Activated CD4-positive, CD25-positive, alpha-beta regulatory T cell treated with anti-CD3 and anti-CD28 coated beads, Interleukin-2, amount 50 U/mL, for 72 hours (primary cell): ENCODE measurements at places on chromosomes 5 and 9.

- no peak for DNase-seq
Measured at GRCh38 chr5:132680780-132681475, 7.1 kb downstream of the IL4 start.

GRCh38 chr5:10339058-10339811 is 14.3 kb upstream of the MARCHF6 start:
- no peak for DNase-seq

DNA sequence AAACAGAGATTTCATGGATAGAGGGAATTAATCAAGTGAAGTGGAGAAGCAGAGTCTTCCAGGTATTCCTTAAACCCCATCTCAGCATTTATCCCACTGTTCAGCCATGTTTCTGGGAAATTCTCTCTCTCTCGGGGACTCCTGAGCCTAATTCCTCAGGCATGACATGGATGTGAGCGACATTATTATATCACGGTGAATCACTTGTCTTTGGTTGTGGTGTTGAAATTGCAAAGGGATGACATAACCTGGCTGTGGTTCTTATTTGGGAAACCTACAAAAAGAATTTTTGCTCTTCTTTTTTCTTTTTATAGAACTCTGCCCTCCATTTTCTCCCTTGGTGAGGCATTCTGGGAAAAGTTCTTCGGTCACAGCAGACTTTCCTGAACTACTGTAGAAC is 457.9 kb upstream of the PTGER4 start:
- DNase-seq: no peak

DNA sequence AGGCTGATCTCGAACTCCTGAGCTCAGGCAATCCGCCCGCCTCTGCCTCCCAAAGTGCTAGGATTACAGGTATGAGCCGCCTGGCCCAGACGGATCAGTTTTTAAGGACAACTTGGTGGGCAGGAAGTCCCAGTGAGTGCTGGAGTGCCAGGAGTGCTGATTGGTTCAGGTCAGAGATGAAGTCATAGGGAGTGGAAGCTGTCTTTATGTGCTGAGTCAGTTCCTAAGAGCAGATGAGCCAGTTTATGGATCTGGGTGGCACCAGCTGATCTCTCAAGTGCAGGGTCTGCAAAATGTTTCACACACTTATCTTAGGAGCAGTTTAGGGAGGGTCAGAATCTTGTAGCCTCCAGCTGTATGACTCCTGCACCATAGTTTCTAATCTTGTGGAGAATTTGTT is 292.1 kb upstream of the ELAVL2 start:
- DNase-seq: no peak

- no peak for DNase-seq
Measured at GRCh38 chr9:98356953-98357690, 101.7 kb upstream of the TBC1D2 start.

GRCh38 chr5:135545099-135545498 is 9.3 kb upstream of the NEUROG1 start:
- DNase-seq: no peak

DNA sequence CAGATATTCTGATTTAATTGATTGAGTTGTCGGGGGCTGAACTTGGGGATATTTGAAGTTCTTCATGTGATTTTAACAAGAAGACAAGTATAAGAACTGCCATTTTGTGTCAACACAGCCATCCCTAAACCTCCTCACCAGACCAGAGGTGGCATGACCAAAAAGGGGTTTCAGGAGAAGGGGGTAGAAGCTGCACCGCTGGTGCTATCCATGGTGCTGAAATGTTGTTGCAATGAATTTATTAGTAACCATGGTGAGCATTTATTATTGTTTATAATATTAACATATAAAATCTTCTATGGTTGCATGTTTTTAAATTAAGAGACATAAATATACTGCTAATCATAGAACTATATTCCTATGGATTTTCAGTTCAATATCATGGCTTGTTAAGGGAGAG is 72.3 kb downstream of the GNA14 start:
- no peak for DNase-seq

DNA sequence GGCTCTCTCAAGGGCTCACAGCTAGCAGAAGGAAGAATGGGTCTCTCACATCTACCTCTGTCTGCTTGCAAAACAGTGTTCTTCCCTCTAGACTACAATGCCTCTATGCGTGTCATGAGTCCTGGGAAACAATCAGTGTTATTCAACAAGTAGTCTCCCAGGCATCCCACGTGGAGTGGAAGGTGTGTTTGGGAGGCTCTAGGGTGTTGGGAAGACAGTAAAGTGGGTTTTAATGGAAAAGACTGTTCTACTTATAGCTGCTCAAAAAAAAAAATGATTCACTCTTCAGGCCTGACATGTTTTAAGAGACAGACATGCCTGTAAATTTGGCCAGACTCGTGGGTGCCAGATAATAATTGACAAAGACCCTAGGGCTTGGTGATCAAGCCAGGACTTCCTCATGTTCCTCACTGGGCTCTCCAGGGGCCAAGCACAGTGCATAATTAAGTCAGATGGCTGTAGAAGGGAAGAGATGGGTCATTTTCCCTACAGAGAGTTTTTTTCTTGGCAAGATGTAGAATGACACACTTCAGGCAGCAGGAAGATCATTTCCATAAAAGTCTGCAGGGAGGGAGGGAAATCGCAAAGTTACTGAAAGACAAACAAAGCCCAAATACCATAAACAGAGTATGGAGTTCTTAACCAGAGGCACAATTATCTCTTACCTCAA is 246.4 kb downstream of the ACTL7B start:
- no peak for DNase-seq

- DNase-seq: no peak
Measured at GRCh38 chr5:98498028-98498427, 275.4 kb upstream of the RGMB start.

DNA sequence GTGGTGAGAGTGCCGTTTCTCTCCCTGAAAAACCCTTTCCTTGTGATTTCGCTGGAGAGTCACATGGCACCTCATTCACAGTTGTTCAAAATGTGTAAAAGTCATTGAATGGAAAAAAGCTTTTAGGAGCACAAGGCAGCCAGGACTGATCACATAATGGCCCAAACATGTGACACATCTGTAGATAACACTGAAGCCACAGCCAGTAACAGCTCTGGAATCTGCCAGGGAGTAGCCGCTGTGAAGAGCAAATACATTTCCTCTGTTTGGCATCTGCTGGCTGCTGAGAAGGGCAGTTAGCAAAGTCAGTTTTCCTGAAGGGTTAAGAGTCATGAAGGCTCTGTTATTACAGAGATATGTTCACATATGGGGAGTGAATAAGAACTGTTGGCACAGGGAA is 271.8 kb downstream of the NNT start:
- DNase-seq: no peak

GRCh38 chr5:38905516-38905915 is 59.7 kb downstream of the OSMR start:
- DNase-seq: no peak

DNA sequence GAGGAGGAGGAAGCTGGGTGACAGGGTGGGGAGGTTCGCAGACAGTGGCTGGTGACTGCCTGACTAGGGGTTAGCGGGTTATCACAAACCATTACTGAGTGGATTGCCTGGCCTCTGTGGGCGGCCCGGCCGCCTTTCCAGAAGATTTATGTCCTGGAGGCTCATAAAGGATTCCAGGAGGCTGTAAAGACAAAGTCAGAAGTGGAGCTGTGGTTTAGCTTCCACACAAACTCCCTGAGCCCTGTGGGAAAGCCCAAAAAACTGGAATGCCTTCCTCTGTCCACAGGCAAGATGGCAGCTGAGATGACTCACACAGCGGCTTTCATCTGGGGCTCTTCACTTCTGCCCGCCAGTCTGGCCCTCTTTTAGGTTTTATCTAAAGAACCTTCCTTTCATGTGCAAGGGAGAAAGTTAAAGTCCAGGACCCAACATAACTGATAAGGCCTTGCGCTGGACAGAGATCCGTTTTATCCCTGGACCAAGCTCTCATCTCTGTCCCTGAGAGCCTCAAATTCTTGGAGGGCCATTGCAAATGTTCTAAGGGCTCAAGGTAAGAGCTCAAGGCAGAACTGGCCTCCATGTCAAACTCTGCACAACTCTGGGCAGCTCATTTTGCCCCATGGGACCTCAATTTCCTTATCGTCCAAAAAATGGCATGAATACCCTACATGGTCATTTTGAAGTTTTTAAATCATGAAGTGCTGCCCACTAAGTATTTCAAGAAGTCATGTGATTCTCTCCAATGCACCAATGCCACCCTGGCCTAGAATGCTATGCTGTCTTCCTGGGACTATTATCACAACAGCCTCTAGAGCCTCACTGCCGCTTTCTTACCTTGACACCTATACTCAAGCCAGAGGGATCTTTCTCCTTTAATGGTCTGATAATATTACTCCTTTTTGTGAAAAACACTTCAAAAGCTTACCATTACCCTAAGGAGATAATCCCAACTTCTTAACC is 249.4 kb upstream of the TRIM32 start:
- no peak for DNase-seq

GRCh38 chr9:78295177-78295575 is 1.7 kb upstream of the PSAT1 start:
- no peak for DNase-seq

GRCh38 chr9:28365020-28365640 is 791.8 kb upstream of the C9orf72 start:
- no peak for DNase-seq

GRCh38 chr5:92990771-92991170 is 590.2 kb downstream of the NR2F1-AS1 start:
- DNase-seq: no peak

- DNase-seq: no peak
Measured at GRCh38 chr9:68546596-68547390, 6.1 kb upstream of the TMEM252 start.

DNA sequence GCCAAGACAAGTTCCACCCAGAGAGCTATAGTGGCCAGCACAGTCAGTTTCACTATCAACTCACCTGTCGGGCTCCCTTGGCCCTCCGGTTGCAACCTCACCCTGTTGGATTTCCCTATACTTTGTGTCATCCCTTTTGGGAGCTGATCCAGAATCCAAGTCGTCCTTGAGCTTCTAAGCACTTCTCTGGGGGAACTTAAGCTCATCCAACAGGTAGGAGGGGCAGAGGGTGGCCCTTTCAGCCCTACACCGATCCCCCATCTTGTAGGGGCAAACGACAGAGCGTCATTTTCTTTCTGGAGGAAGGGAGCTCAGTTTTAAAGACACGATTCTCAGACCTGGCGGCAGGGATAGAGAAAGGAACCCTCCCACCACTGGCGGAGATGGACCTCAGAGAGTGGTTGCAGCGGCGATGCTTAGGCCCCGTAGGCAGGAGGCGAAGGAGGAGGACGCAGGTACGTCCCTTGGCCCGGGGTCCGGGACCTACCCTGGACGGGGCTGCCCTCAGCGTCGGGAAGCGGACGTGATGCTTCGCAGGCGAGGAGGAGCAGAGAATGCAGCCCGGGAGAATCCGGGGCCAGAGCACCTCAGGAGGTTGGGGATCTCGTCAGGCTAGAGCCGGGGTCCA is 519 bp downstream of the ZER1 start:
- DNase-seq: no peak

DNA sequence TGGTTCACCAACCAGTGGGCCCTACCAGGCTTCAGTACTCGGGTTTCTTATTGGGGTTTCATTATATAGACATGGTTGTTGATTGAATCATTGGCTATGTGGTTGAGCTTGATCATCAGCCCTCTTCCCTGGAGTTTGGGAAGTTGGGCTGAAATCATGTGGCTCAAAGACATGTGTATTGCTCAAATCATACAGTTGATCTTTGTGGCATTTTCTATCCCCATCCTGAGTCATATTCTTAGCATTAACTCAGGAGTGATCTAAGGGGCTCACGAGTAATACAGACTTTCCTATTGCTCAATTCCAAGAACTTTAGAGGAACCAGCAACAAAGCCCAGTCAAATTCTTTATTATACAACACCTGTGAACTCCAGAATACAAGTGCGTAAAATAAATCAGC is 66.2 kb downstream of the SMC5 start:
- no peak for DNase-seq

- no peak for DNase-seq
Measured at GRCh38 chr5:68147659-68148058, 67.9 kb upstream of the PIK3R1 start.

GRCh38 chr5:95731571-95732554 is 727 bp downstream of the RHOBTB3 start:
- peak; percentile 44 for DNase-seq

DNA sequence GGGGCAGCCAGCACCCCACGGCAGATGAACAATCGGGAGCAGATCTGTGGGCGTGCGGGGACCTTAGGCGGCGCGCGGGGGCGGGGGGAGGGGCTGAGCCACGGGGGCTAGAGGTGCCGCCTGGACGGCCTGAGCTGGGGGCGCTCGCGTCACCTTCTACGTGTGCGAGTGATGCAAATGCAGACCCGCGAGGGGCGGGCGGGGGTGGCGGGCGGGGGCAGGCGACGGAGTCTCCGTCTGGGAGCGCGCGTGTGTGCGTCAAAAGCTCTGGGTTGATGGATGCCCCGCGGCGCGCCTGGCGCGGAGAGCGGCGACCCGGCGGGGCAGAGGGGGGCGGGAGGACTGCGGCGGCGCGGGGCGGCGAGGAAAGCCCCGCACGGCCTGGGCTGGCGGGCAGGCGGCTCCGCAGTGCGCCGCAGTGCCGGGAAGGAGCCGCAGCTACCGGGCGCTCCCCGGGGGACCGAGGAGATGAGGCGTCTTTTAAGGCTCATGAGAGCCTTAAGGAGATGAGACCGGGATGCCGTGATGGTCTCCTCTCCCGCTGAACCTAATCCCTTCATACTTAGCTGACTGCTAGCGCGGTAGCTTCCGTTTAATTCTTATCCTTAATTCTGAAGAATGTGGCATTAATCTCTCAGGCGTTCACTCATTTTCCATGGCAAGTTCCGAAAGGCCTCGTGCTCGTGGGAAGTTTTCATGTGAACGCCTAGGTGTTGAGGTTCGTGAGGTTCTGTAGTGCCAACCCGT is 1.5 kb downstream of the SV2C start:
- no peak for DNase-seq

DNA sequence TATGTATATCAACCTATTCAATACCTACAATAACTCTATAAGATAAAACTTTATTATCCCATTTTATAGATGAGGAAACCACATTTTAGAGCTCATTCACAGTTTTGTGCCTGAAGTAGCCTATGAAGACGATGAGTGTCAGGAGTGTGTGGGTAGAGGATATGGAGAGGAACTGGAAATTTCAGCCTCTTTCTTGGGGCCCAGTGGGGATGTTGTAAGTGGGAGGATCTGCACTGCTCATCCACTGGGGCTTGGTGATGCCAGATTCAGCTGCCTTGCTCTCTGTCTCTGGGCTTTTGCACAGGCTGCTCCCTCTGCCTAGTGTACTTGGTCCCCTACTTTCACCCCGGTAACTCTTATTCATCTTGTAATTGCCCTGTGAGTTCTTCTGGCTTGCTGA is 194.7 kb downstream of the SREK1 start:
- DNase-seq: no peak

- no peak for DNase-seq
Measured at GRCh38 chr5:53261245-53261644, 151.7 kb upstream of the MOCS2 start.
